Mammary epithelial cell (primary cell): ENCODE measurements at places on chromosomes 13 and 19.

DNA sequence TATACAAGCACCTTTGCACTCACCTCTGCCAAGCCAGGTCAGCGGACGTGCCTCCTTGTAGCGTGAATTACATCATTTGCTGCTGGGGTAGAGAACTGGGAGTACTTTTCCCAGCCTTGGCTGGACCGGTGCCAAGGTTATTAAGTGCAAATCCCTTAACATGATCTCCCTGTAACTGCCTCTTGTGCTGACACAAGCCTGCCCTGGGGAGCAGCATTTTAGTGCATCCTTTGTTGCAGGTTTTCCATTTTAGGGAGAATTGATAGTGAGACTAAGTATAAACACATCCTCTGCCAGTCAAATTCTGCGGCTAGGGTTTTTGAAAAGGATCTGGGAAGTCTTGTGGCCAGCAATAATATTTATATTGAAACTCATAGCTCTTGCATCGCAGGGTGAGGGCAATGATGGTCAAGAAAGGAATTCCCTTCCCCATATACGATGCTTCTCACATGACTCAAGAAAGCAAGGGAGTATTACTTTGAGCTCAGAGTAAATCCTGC lies 32.7 kb upstream of the DCLK1 start:
- peak; percentile 84 for DNase-seq

- no peak for DNase-seq
Measured at GRCh38 chr19:31629579-31630363, 280.5 kb upstream of the TSHZ3 start.

GRCh38 chr13:99028890-99029289 lies 51.0 kb upstream of the DOCK9 start:
- no peak for DNase-seq

DNA sequence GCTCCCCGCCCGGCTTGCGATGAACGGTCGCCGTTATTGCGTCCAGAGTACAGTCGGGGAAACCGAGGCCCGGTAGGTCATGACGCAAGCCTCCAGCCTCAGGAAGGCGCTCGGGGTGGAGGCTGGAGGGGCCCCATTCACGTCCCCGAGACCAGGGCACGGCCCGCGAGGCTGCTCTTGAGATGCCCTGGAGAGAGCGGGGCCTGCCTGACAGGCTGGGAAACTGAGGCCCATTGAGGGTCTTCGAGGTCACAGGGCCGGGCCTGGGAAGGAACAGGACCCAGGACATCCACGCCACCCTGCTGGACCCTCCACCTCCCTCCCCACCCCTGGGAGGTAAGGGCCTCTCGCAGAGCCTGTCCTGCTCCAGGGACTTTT lies 367 bp downstream of the NDUFS7 start:
- DNase-seq = no peak

GRCh38 chr13:19572280-19572679 lies 10.9 kb upstream of the TPTE2 start:
- DNase-seq = no peak

DNA sequence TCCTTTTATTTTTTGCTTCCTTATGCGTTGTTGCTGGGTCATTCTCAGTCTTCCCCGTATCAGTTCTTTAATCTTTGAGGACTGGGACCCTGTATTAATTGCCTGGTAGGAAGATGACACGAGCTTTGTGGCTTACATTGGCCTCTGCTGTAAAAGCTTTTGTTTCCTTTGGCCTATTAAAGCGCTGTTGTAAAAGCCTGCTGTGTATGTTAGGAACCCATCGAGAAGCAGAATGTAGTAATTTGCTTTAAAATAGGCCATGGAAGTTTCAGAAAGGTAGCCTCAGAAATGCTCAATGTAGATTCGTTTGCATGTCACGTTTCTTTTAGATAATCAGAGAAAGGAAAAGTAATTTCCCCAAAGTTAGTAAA lies 257.5 kb upstream of the STARD13 start:
- DNase-seq = no peak

DNA sequence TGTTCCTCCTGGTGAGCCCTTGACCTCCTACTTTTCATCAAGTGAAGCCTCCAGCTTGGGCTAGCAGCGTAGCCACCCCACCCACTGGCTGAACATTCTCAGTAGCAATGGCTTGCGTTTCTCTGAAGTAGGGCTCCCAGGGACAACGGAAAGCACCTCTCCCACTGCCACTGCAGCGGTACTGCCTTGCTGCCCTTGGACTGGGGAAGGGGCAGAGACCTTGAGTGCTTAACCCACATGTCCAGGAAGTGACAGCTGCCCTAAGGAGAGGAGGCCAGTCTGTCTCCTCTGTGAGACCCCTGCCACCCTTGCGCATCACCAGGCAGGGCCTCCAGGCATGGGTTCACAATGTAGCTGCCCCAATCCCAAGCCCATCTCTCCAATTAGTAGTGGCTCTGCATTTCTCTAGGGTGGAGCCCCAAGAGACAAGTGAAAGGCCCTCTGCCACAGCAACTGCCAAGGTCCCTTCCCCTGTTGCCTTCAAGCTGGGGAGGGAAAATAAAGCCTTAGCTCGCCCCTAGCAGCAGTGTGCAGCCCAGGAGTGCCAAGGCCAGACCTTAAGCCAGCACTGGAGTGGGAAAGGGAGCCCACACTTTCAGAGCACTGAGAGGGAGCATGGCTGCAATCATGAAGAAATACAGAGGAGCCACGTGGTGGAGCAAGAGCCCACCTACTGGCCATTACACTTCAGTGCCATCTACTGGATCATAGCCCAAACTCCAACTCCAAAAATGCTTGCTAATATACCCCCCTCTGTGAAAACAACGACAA lies 175.9 kb upstream of the TRPC4 start:
- peak; percentile 27 for DNase-seq

DNA sequence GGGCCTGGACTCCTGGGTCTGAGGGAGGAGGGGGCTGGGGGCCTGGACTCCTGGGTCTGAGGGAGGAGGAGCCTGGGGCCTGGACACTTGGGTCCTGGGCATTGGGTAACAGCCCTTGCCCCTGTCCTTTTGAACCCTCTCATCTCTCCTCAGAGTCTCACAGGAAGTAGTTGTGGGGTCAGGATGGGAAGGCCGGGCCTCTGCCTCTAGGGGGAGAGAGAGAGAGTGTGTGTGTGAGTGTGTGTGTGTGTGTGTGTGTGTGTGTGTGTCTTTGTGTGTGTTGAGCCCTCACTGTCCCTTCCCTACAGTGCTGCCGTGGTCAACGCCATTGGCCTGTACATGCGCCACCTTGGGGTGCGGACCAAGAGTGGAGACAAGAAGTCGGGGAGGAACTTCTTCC lies 10.9 kb downstream of the ARHGEF1 start:
- no peak for DNase-seq

DNA sequence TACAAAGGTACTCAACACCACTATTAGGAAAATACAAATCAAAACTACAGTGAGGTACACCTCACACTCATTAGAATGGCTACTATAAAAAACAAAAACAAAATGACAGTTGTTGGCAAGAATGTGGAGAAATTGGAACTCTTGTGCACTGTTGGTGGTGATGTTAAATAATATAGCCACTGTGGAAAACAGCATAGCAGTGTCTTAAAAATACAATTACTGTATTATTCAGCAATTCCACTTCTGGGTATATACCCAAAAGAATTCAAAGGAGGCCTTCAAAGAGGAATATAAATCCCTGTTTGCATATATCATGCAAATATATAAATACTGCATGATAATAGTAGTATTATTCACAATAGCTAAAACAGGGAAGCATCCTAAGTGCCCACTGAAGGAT lies 66.8 kb downstream of the CDK8 start:
- DNase-seq = no peak

- DNase-seq = no peak
Measured at GRCh38 chr13:113604186-113604585, 19.6 kb downstream of the TFDP1 start.

DNA sequence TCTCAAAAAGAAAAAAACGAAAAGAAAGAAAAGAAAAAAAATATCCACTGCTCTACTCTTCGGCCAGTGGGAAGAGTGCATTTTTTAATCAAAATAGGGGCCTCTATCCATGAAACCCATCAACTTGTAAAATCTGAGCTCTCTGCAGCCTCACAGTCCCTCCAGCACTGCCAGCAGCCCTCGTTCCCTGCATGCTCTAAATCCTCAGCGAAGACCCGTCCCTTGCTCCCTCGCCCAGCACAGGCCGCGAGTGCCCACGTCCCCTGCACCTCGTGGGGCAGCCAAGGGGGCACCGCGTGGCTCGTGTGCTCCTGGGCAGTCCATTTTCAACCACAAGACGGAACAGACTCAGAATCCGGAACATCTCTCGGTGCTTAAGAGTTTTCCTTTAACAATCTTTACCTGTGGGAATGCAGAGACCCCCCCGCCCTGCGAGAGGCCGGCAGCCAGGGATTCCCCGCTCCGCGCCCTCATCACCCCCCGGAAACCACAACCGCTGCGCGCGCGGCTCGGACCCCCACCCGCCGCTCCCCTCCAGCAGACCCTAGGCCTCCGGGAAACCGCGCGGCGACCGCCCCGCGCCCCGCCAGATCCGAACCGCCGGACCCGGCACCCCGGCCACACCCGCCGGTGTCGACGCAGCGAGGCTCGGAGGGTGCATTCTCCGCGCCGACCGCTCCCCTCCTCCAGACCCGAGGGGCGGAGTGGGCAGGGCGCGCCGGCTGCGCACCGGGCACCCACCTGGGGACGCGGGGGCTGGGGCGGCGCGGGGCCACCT lies 638 bp downstream of the ANKRD27 start:
- DNase-seq = no peak

DNA sequence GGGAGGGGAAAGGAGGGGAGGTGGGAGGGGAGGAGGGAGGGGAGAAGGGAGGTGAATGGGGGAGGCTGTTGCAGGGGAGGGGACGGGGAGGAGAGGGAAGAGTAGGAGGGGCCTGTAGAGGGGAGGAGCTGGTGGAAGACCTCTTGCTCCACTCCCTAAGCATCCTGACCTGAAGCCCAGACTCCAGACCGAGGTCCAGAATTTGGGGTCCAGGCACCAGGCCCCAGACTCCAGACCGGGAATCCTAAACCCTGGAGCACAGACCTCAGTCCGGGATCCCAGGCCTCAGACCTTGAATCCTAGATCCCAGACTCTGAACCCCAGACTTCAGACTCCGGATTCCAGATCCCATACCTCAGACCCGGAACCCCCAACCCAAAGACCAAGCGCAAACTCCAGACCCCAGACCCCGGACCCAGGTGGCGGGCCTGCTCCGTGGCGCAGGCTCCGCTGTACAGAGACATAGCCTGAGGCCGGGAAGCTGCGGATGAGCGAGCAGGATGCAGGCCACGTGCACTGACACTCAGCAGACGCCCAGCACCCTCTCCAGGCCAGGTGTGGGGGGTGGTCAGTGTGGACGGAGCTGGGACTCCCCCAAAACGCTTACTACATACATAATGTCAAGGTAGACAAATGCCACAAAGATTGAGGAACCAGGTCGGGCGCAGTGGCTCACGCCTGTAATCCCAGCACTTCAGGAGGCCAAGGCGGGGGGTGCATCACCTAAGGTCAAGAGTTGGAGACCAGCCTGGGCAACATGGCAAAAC lies 710 bp upstream of the BTBD2 start:
- peak; percentile 66 for DNase-seq

GRCh38 chr13:51534041-51534817 lies 50.0 kb upstream of the WDFY2 start:
- DNase-seq = peak; percentile 35

DNA sequence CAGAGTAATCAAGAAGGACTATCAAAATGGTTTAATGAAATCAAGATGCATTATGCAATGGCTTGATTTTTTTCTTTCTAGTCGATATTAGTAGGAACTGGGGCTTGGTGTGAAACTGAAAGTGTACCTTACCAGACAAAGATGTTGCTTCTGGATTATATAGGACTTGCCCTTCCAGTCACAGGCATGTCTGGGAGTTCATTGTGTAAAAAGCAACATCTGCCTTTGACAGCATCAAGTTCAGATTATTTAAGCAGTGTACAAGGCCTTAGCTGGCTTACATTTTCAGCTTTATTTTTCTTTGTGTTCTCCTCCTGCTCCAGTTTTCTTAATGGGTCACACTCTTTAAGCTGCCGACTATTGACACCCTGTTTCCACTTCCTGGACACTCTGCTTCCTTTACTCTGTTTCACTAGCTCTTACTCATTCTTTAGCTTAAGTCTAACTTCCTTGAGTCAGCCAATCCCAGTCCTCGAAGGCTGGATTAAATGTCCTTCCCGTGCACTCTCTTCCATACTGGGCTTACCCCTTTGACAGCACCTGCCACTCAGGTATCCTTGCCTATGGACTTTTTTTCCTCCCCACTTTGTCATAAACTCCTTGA lies 29.4 kb upstream of the OLFM4 start:
- no peak for DNase-seq

- DNase-seq = no peak
Measured at GRCh38 chr19:50629801-50630200, 9.9 kb downstream of the SYT3 start.

- no peak for DNase-seq
Measured at GRCh38 chr19:17751912-17752273, 616 bp downstream of the FCHO1 start.

DNA sequence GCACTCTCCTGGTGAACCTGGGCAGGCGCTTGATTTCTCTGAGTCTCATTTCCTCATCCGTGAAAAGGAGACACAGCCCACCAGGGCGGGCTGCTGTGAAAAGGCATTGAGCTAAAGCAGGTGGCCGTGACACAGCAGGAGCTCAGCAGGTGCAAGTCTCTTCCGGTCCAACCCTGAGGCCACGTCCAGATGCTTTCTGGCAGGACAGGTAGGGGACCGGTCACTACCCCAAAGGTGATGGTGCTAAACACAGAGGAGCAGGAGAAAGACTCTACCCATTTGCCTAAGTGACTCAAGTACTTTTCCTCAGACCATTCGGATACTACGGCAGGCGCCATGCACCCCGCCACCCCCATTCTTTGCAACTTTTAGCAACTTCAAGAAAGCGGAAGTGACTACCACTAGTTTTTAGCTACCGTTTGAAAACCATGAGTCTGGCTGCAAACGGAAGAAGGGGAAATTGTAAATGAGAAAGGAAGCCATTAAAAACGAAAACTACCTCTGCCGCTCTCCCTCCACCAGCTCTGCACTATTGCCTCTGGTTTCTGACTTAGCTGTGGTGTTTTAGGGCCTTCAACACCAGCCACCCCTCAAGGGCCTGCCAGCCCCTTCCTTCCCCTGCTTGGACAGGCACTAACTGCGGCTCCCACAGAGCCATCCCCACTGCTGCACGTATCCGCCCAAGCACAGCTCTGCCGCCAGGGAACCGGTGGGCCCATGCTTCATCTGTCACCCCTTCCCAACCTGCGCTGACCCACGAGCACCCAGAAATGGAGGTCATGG lies 4.8 kb downstream of the PPP6R1 start:
- DNase-seq = no peak

DNA sequence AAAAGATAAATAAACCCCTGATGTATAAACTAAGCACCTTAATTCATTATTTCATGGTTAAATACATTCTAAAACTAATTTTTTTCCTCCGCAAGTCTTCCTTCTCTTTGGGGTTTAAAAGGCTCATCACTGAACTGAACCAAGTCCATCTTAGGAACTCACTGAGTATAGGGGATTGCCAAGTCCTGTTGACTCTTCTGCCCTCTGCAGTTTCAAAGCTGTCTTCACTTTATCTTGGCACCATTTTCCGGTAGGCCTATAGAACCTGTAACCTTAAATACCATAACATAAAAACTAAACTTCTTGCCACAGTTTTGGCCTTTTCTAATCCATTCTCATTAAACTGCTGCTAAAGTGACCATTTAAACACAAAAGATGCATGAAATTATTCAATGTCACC lies 66.5 kb upstream of the USPL1 start:
- DNase-seq = peak; percentile 24

GRCh38 chr13:112530861-112531260 lies 57.1 kb downstream of the TUBGCP3 start:
- DNase-seq = no peak

- no peak for DNase-seq
Measured at GRCh38 chr19:50178320-50178719, 15.2 kb upstream of the IZUMO2 start.

GRCh38 chr19:50607874-50608785 lies 31.6 kb downstream of the SYT3 start:
- peak; percentile 5 for DNase-seq
